ENCODE measurements at places on chromosomes 16 and 17.
A peak's percentile ranks its signal among the peaks of the same experiment; 100 is the strongest.

DNA sequence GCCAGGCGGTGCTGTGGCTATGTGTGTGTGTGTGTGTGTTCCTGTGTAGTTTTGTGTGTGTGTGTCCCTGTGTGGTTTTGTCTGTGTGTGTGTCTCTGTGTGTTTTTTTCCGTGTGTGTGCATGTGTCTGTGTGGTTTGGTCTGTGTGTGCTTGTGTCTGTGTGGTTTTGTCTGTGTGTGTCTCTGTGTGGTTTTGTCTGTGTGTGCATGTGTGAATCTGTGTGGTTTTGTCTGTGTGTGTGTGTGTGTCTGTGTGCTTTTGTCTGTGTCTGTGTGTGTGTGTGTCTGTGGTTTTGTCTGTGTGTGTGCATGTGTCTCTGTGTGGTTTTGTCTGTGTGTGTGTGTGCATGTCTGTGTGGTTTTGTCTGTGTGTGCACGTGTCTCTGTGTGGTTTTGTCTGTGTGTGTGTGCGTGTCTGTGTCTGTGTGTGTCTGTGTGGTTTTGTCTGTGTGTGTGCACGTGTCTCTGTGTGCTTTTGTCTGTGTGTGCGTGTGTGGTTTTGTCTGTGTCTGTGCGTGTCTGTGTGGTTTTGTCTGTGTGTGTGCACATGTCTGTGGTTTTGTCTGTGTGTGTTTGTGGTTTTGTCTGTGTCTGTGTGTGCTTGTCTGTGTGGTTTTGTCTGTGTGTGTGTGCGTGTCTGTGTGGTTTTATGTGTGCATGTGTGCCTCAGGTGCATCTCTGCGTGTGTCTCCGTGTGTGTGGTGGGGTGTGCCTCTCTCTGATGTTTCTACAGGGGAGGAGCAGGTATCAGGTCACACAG is 62.3 kb downstream of the ZDHHC7 start:
- DNase-seq, result no peak

DNA sequence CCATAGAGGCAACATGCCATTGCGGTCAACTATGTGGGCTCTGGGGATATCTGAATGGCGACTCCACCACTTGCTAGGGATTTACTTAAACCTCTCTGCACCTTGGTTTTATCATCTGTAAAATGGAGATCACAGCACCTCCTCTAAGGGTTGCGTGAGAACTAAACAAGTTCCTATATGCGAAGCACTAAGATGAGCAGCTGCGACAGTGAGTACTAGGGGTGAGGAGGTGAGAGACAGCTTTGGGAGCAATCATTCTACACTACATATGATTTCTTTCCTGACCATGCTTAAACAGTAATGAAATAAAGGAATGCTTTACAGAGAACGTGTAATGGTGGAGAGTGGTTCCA is 61.4 kb downstream of the CREBBP start:
- no peak for DNase-seq

GRCh38 chr16:56936491-56936890 is 4.5 kb downstream of the HERPUD1 start:
- DNase-seq, result no peak

- no peak for DNase-seq
Measured at GRCh38 chr16:67088551-67088950, 21.2 kb upstream of the PHAF1 start.

DNA sequence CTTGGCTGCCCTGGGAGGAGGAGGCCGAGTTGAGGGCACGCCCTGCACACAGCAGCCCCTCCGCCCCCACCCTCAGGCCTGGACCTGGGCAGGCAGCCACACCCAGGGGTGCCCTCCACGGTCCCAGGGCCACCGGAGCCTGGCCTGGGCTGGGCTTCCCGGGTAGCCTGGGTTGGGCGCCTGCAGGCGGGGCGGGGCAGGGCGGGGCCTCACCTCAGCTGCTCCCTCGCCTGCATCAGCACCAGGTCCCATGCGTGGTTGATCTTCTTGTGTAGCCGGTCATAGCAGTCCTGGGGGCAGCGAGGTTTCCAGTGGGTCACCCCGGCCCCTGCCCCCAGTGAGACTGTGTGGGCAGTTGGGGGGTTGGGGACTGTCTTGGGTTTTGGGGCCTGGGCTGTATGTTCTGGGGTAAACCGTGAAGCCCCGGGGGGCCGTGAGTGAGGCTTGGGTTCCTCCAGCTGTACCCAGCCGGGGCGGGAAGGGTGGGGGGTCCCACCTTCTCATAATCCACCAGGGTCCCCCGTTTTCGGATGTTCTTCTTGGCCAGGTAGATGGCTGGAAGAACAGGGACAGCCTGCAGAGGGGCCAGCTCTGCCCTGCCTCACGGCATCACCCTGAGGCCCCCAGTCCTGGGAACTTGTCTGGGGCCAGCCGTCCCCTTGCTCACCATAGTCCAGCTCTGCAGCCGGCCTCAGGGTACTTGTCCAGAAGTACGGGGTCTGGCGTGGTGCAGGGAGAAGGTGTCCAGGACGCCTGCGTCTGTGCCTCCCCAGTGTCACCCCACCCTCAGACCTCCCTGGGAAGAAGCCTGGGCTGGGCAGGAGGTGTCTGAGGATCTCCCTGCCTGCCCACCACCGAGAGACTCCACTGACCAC is 2.0 kb downstream of the RGS11 start:
- no peak for DNase-seq

- DNase-seq, result no peak
Measured at GRCh38 chr17:27647765-27648164, 16.8 kb downstream of the LGALS9 start.

GRCh38 chr16:9098377-9099090 is 7.1 kb downstream of the HAPSTR1 start:
- no peak for DNase-seq

DNA sequence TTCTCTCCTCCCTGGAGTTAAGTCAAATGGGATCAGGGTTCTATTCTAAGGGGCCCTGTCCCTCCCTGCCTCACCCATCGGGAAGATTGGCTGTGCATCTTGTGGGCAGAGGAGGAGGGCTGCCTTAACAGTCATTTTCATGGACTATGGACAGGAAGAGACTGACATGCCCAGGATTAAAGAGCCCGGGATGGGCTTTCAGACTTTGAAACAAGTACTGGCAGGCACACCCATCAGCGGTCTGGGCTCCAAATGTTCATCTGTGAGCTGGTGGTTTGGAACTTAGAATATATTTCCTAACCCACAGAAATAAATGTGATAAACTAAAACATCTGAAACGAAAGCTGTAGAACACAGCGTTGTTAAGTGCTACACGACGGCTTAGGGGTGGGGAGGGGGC is 6.5 kb downstream of the SLC6A4 start:
- no peak for DNase-seq

DNA sequence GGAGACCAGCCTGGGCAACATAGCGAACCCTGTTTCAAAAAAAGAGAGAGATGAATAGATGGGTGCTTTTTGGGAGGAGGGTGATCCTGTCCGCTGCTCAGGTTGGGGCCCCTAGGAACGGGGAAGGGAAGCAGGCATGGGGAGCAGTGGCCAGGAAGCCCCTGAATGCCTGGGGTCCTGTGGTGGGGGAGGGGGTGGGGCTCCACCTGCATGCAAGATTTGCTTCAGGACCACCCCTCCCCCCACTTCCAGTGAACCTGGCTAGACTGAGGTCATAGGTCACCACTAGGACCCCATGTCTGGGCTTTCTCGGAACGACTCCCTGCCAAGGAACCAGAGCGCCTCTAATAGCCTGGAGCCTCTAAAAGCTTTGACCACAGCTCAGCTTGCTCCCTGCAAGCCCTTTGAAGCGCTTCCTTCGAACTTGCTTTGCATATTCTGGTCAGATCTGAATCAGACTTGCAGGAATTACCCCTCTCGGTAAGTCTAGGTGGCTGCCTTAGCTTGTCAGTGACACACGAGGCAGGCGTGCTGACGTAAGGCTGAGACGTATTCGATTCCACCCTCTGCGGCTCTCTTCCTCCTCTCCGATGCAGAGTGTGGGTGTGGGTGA is 3.7 kb downstream of the SOCS3 start:
- no peak for DNase-seq

DNA sequence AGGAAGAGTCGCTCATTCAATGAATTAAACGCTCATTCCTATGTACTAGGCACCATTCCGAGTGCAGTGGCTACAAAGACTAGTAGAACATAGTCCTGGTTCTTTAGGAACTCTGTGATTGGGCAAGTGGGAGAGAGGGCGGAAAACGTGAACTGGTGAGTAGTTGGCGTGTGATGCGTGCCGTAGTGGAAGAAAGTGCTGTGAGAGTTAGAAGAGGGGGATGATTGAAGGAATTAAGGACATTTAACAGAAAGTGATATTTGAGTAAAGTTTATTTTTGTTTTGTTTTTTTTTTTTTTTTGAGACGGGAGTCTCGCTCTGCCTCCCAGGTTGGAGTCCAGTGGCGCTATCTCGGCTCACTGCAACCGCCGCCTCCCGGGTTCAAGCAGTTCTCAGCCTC is 7.9 kb upstream of the SLFN14 start:
- no peak for DNase-seq

DNA sequence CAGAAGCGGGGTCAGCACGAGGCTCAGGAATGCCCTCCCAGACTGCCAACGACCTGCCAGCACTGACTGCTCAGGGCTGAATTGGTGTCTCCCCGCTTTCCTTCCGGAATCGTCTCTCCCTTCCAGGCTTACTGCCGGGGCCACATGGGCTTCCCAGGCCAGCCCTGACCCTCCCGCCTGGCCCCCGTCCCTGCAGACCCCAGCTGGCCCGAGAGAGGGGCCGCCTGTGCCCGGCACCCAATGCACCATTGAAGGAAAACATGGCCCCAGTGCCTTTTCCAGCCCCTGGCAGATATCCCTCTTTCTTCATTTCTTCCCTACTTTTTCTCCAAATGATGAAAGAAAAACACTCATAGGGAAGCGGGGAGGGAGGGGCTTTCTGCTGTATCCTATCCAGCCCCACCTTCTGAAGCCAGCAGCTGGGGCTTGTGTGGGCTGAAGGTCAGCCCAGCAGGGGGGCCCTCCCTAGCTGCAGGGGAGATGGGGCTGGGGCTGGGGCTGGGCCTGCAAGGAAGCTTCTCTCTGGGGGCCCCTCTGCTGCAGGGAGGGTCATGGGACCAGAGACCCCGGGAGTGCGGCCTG is 25.9 kb downstream of the ZNF469 start:
- no peak for DNase-seq

- DNase-seq, result no peak
Measured at GRCh38 chr16:72311426-72311825, 139.5 kb upstream of the PMFBP1 start.

DNA sequence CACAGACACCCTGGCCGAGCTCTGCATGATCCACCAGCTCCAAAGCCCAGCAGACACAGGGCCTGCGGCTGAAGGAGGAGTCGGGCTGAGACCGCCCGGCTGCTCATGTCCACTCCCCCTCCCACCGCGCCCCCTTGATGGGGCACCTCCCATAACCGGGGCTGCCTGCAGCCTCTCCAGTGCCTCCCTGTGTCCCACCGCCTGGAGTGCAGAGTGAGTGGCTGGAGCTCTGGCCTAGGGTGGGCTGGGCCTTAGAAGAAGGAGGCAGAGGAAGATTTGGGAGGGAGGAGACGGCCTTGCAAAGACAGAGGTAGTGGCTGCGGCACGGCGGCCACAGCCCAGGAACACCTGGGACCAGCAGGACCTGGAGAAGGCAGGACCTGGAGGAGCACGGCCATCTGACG is 4.0 kb downstream of the CBFA2T3 start:
- DNase-seq, result no peak

- DNase-seq, result no peak
Measured at GRCh38 chr17:78492116-78492799, 84.9 kb downstream of the DNAH17 start.

- no peak for DNase-seq
Measured at GRCh38 chr16:48393485-48394354, 8.5 kb upstream of the SIAH1 start.

DNA sequence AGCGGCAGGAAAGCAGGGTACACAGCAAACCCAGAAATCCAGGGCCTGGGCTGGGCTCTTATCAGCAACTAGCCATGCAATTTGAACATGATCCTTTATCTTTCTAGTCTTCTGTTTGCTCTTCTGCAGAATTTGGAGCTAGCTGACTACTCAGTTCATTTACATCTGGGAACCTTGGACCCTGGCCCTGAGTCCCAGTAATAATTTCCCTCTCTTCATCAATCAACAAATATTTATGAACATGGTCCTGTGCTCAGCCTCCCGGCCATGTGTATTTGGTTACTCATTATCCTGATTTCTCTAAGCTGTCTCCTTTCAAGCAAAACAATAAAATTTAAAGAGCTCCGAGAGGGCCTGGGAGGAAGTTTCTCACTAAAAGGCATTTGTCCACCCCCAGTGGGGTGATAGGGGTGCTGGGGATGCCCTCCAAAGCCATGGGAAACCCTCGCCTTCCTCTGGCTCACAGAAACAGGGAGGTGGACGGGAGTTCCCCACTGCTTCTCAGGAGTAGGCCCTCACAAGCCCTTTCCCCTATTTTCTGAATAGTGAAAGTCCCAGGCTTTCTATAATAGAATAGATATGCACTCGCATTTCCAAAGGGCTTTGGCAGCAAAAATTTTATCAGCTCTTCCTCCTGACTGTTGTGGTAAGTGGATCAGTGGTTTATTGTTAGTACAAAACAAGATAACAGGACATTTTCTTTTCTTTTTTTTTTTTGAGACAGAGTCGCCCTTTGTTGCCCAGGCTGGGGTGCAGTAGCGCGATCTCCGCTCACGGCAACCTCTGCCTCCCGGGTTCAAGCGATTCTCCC is 6.9 kb upstream of the WDR59 start:
- DNase-seq, result no peak

DNA sequence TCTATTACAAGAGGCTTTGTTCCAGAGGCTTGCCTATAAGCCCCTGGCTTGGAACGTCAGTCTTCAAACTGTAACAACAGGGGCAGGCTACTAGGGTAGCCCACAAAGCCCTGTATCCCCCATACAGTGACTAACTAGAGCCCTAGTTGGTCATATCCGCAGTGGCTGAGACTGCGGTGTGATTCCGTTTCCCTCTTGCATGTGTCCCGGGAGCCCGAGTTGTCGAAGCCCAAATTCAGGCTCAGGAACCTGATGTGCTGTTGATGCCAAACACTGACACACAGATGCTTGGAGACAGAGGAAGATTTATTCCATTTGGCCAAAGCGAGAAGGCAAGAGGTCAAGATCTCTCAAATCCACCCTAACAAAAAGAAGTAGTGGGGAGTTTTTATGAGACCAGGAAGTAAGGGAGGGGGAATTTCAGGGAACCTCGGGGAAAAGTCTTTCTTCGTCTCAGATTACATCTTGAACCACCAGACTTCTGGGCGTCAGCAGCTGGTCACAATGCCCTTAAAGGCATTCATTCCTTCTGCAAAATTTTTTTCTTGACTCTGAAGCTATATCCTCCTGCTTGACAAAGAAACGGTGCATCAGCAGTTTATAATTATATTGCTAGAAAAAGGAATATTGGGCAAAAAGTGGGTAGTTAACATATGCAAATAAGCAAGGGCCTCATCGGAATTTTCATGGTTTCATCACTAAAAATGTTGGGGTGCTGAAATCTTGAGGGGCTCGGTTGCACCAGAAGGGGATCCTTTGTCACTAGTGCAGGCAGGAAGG is 879 bp downstream of the SLFN5 start:
- DNase-seq, result peak; percentile 47

GRCh38 chr16:56352351-56353053 is 72.8 kb downstream of the AMFR start:
- no peak for DNase-seq

GRCh38 chr17:35170968-35171771 is 23.0 kb downstream of the SLC35G3 start:
- peak; percentile 15 for DNase-seq

GRCh38 chr16:53892155-53892554 is 188.2 kb downstream of the FTO start:
- DNase-seq, result no peak
